Type B pancreatic cell (in vitro differentiated cells): ENCODE measurements at places on chromosomes 4 and X. TPM values are rescaled to one million over a fixed set of nuclear protein-coding genes. Genes with fewer than 3 reads are reported as not detected.

GRCh38 chr4:15691346-15692135 is 9.9 kb downstream of the FAM200B start:
- no peak for DNase-seq
- H3K27me3 ChIP-seq, result no peaks in the 10 kb centered on the region
- H3K4me1 ChIP-seq, result no peaks in the 10 kb centered on the region
- H3K4me3 ChIP-seq, result no peak overlapping the region
- peak overlapping the region; percentile 0 for H3K27ac ChIP-seq
- peaks cover 22% of the 10 kb centered on the region for H3K36me3 ChIP-seq

DNA sequence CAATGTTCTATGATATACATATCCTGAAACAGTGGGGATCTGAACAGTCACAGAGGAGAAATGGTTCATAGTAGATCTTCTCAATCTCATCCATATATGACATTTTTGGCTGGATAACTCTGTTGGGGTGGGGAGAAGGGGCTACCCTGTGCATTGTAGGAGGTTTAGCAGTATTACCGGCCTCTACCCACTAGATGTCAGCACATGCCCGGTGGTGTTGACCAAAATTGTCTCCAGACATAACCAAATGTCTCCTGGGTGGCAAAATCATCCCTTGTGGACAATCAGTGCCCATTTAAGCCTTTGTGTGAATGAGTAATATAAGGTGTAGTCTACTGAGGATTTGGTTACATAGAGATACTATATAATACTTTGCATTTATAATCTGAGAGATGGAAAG is 89.9 kb downstream of the PLS3 start:
- peaks cover 18% of the 10 kb centered on the region for H3K4me1 ChIP-seq

DNA sequence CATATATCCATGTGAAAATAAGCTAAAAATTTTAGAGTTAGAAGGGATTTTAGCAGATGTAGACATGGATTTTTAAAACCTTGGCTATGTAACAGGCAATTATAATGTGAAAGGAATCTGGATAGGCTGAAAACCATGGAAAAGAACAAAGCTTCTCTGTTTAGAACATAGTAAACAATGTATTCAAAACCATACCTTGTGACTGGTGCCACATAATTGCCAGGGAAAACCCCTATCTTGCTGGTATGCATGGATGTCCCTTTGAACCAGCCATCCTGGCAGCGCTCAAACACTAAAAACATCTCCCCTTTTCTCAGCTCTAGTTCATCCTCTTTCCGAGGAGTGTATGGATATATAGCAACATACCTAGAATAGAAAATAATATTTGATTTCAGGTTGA is 110.6 kb upstream of the CBR4 start:
- DNase-seq, result no peak
- H3K36me3 ChIP-seq, result peaks cover 45% of the 10 kb centered on the region
- H3K4me1 ChIP-seq, result peaks cover 41% of the 10 kb centered on the region

DNA sequence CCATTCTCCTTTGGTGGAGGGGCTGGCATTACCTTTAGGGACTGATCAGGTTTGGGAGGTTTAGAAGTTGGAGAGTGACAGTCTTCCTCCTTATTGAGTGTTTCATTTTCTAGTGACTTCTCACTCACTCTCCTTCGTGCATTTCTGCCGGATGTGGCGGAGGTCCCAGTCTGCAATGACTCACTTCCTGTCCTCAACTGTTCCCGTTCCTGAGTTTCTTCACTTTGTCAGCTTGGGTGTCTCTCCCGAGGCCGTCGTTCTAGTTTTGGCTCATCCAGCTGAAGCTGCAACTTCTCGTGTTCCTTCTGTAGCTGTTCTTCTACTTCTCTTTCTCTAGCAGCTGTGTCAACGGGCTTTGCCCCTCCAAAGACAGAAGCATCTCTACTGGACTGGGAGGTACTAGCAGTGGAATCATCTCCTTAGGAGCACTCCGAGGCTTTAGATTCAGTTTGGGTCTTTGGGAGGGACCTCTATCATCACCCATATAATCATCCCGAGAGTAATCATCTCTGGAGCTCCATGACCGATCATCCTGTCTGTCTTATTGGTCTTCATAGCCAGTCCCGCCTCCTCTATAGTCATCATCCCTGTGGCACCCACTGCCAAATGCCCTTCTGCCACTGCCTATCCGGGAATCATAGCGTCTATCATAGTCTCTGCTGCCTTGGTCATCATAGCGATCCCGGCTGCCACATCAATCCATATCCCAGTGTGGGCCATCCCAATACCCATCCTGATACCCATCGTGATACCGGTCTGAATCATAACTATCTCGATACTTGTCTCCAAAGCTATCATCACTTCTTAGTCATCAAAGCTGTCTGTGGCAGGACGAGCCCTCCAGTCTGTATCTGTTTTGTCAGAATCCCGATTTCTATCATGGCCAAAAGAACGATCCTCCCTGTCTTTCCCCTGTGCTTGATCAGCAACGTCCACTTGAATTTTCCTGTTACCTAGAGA is 35.3 kb upstream of the VSIG4 start:
- H3K36me3 ChIP-seq, result no peaks in the 10 kb centered on the region
- H3K4me3 ChIP-seq, result no peak overlapping the region
- no peaks in the 10 kb centered on the region for H3K4me1 ChIP-seq
- H3K27ac ChIP-seq, result no peak overlapping the region

- no peaks in the 10 kb centered on the region for H3K27me3 ChIP-seq
- H3K36me3 ChIP-seq, result no peaks in the 10 kb centered on the region
- H3K27ac ChIP-seq, result no peak overlapping the region
- H3K4me1 ChIP-seq, result peaks cover 17% of the 10 kb centered on the region
- DNase-seq, result no peak
These were observed 194.8 kb upstream of the RASGEF1B start for GRCh38 chr4:81666491-81666890.

DNA sequence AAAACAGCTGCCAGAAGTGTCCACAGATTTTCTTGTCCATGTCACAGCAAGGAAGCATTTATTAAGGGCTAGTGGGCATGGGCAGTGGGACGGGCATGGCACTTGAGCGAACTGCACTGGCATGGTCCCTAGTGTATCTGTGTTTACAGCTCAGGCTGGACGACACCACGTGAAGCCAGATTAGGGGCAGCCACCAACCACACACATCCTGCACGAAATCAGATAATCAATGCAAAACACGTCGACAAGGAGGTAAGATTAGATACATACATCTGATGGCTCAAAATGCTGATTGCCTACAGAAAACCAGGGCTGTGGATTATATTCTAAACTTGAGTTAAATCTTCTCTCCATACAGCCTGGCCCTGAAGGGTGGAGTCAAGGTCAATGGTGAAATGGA is 103.8 kb upstream of the ATP6AP2 start:
- H3K4me1 ChIP-seq, result peaks cover 28% of the 10 kb centered on the region
- H3K27me3 ChIP-seq, result no peaks in the 10 kb centered on the region
- H3K36me3 ChIP-seq, result no peaks in the 10 kb centered on the region
- no peak overlapping the region for H3K4me3 ChIP-seq
- DNase-seq, result no peak

GRCh38 chr4:10761903-10762302 is 77.3 kb upstream of the CLNK start:
- H3K4me1 ChIP-seq, result peaks cover 24% of the 10 kb centered on the region
- H3K36me3 ChIP-seq, result no peaks in the 10 kb centered on the region
- no peaks in the 10 kb centered on the region for H3K27me3 ChIP-seq
- DNase-seq, result no peak

DNA sequence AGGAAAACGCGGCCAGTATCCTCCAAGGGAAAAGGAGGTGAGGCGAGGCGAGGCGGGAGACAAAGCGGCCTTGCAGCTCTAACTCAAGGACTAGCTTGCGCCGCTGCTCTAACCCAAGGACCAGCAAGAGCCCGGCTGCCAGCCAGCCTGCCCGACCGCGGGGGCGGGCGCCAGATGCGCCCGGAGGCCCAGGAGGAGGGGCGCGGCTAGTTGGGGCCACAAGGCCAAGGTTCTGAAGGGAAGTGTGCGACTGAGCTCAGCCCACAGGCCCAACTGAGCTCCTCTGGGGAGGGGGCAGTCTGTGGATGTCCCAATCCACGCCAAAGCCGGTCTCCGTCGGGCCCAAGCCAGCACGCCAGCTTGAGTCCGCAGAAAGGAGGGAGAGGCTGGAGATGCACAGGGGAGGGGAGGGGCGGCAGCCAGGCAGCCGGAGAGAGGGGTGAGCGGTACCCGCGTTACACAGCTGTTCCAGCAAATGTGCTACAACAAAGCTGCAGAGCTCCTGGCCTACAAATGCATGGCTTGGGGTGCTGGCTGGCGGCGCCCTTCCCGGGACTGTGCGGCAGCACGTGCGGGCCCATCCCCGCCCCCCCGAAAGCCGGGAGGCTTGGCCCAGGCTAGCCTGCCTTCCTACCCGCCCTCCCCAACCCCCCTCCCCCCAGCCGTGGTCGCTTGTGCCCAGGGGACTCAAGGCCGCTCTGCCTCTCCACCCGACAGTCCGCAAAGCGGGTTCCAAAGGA is 637 bp downstream of the AMER1 start:
- H3K4me1 ChIP-seq, result peaks cover 9% of the 10 kb centered on the region
- H3K36me3 ChIP-seq, result no peaks in the 10 kb centered on the region
- H3K27ac ChIP-seq, result peak overlapping the region; percentile 69
- peak overlapping the region; percentile 92 for H3K4me3 ChIP-seq
- H3K27me3 ChIP-seq, result no peaks in the 10 kb centered on the region

- no peak overlapping the region for H3K4me3 ChIP-seq
- H3K27ac ChIP-seq, result no peak overlapping the region
- H3K27me3 ChIP-seq, result no peaks in the 10 kb centered on the region
- H3K36me3 ChIP-seq, result no peaks in the 10 kb centered on the region
These were observed 327.2 kb upstream of the DIPK2B start for GRCh38 chrX:45527834-45528233.

Gene HERC5
- total RNA-seq, result 1.4 and 1.6 TPM in 2 replicates

Gene ALB
- 113 and 196 TPM in 2 replicates for total RNA-seq

Gene ASB9
- total RNA-seq, result 1.4 and 2.0 TPM in 2 replicates

Gene RBM3
- total RNA-seq, result 131 and 178 TPM in 2 replicates

Gene PTTG2
- total RNA-seq, result not detected in 2 replicates

Gene FGF13
- total RNA-seq, result 8.9 and 13.4 TPM in 2 replicates

Gene RPL36A
- total RNA-seq, result 329 and 338 TPM in 2 replicates

Gene SRD5A3
- 19.8 and 25.7 TPM in 2 replicates for total RNA-seq
